ENCODE measurements at places on chromosomes 6 and 20. TPM values are rescaled to one million over a fixed set of nuclear protein-coding genes. Genes with fewer than 3 reads are reported as not detected.

DNA sequence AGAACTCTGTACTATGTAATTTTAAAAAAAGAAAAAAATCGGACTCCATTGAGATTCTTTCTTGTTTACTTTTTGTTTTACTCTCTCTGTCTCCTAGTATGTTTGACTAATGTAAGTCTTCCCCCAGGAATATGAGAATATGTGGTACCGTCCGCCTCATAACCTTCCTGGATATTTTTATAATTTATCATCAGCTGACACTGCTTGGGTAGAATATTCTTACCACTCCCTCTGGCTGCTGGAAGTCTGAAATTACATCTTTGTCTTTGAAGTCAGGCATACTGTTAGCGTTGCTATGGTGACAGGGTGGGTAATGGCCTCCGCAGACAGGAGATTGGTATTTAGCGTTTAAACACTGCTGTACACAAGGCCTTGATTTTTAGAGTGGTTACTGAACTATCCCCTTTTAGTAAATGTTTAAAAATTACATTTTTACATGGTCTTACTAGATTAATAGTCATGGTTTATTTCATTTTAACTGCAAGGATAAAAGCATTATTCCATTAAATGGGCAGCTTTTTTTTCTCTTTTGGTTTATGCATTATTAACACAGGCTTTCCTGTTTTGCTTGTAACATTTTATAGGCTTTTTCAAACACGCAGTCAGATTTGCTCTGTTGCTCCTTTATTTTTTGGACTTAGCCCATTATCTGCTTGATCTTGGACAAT is 176.4 kb downstream of the ARID1B start:
- H3K27me3 ChIP-seq: no peaks in the 10 kb centered on the region
- no peaks in the 10 kb centered on the region for H3K36me3 ChIP-seq
- no peak overlapping the region for H3K4me3 ChIP-seq
- DNase-seq: no peak
- H3K4me1 ChIP-seq: peaks cover 24% of the 10 kb centered on the region

Gene ACSS1
- 5.3 TPM for polyA plus RNA-seq

- no peak for DNase-seq
- no peaks in the 10 kb centered on the region for H3K4me1 ChIP-seq
- H3K4me3 ChIP-seq: no peak overlapping the region
- no peaks in the 10 kb centered on the region for H3K36me3 ChIP-seq
- H3K27ac ChIP-seq: no peak overlapping the region
Measured at GRCh38 chr6:71181565-71181964, 107.0 kb upstream of the OGFRL1 start.

Gene NOX3
- polyA plus RNA-seq: not detected

- no peak for DNase-seq
Measured at GRCh38 chr6:28979679-28980078, 25.4 kb downstream of the ZNF311 start.

GRCh38 chr6:118580585-118581419 is 32.7 kb downstream of the PLN start:
- no peak overlapping the region for H3K4me3 ChIP-seq
- no peak for DNase-seq
- H3K4me1 ChIP-seq: no peaks in the 10 kb centered on the region
- no peaks in the 10 kb centered on the region for H3K36me3 ChIP-seq
- no peak overlapping the region for H3K27ac ChIP-seq

DNA sequence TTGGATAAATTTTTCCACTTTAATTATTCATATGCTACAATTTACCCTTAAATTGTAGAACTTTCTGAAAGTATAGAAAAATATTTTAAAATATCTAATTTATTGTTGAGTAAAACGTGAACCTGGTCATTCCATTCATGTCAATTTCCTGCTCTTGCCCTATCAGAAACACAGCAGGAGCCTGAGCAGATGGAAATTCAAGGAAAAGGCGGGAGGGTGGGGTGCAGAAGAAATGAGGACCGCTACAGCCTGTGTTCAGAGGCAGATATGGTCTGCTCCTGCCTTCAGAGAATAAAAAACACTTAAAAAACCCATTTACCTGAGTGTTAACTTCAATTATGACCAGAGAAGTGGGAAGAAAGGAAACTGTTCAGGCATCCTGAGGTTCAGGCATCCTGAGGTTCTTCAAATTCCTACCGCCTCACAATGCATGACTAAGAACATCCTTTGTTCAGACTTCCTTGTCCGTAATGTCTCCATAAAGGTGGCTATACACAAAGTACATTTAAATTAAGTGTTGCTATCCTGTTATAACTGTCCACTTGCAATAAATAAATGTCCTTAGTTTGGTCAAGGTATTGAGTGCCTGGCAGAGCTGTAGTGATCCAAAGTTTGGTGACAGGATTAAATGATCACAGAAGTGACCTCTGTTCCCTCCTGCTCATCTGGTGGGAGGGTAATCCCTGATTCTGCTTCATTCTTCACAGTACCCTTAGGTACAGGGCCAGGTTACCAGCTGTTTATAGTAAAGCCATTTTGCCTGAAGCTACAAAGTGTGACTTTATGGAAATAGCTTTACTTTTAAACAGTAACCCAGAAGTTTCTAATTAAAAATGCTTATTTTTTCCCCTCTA is 109.1 kb downstream of the MAN1A1 start:
- no peak for DNase-seq
- H3K36me3 ChIP-seq: peaks cover 11% of the 10 kb centered on the region
- peak overlapping the region; percentile 6 for H3K27ac ChIP-seq
- no peak overlapping the region for H3K4me3 ChIP-seq
- no peaks in the 10 kb centered on the region for H3K27me3 ChIP-seq
- peaks cover 17% of the 10 kb centered on the region for H3K4me1 ChIP-seq

- DNase-seq: no peak
- H3K27ac ChIP-seq: no peak overlapping the region
- no peaks in the 10 kb centered on the region for H3K4me1 ChIP-seq
Measured at GRCh38 chr6:138817799-138818198, 21.9 kb downstream of the ECT2L start.

- H3K27me3 ChIP-seq: no peaks in the 10 kb centered on the region
- no peaks in the 10 kb centered on the region for H3K36me3 ChIP-seq
- H3K4me1 ChIP-seq: peaks cover 25% of the 10 kb centered on the region
- no peak for DNase-seq
- H3K4me3 ChIP-seq: no peak overlapping the region
Measured at GRCh38 chr20:19995220-19995863, 21.8 kb upstream of the NAA20 start.

GRCh38 chr6:66838764-66839163 is 1131.7 kb upstream of the EYS start:
- H3K27me3 ChIP-seq: no peaks in the 10 kb centered on the region
- H3K36me3 ChIP-seq: no peaks in the 10 kb centered on the region
- no peak for DNase-seq
- H3K27ac ChIP-seq: no peak overlapping the region

DNA sequence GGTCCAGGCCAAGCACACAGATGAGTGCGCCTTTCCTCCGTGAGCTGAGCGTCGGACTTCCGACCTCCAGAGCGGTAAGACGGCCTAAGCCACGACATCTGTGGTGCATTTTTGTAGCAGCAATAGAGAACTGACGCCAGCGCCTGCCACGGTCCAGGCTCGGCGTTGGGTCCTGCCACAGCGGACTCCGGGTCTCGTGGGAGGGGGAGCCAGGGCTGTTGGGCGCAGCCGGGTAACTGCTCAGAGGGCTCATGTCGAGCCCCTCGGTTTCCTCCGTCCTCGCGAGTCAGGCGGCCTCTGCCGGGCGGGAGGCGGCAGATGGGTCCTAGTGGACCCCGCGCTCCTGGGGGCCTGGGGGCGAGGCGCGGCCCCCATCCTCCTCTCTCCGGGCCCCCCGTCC is 216.1 kb downstream of the QKI start:
- no peaks in the 10 kb centered on the region for H3K36me3 ChIP-seq
- H3K4me3 ChIP-seq: no peak overlapping the region
- no peaks in the 10 kb centered on the region for H3K27me3 ChIP-seq
- no peak for DNase-seq
- H3K4me1 ChIP-seq: no peaks in the 10 kb centered on the region

Gene SPDEF
- not detected for polyA plus RNA-seq

Gene MYT1
- polyA plus RNA-seq: 0.05 TPM

DNA sequence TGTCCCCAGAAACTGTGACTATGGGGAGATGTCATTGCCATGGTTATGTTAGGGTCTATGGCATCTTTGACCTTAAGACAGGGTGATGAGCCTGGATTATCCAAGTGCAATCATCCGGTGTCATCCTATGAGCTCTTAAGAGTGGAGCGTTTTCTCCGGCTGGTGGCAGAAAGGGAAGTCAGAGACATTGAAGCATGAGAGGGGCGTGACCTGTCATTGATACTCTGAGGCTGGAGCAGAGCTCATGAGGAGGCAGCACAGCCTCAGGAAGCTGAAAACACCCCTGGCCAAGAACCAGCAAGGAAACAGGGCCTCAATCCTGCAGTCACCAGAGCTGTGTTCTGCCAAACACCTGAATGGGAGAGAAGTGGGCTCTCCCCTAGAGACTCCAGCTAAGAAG is 59.6 kb downstream of the ANKRD60 start:
- DNase-seq: no peak
- no peaks in the 10 kb centered on the region for H3K4me1 ChIP-seq
- no peak overlapping the region for H3K4me3 ChIP-seq
- H3K27ac ChIP-seq: no peak overlapping the region

DNA sequence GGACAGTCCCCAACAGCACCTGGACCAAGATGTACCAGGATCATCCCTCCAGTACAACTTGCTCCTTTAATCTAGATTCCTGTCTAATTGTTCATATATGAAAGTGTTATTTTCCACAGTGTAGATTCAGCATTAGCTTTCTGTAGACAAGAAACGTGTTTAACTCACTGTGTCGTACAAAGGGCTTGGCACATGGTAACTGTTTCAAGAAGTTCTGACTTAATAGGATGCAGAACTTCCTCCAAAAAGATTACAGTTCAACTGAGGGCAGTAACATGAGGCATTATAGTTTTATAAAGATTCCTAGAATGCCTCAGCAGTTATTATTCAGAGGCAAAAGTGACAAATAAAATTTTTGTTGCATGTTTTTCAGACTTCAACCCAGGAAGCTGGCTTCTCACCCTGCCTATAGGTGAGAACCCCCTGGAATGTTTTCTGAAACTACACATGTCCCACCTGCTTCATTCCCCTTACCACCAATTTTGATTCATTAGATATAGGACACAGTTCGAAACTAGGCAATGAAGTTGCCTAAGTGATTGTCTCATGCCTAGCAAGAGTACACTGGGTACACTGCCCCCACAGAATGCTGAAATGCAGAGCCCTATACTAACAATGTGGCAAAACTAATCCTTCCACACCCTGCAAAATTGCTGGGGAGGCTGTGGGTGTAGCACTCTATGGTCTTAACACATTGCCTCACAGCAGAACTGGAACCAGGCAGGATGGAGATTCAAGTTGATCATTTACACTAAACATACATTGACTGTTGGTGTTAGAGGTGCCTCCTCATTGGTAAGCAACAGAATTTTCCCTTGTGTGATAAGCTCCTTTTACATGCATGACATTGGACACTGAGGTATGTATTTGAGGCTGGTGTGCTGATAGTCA is 22.6 kb upstream of the SH3BGRL2 start:
- no peak for DNase-seq
- peaks cover 9% of the 10 kb centered on the region for H3K4me1 ChIP-seq
- no peaks in the 10 kb centered on the region for H3K27me3 ChIP-seq
- H3K27ac ChIP-seq: no peak overlapping the region
- no peaks in the 10 kb centered on the region for H3K36me3 ChIP-seq

- no peak for DNase-seq
- H3K4me1 ChIP-seq: peaks cover 7% of the 10 kb centered on the region
- peak within 1 kb of the TSS; percentile 48 for H3K27ac ChIP-seq
Measured at GRCh38 chr6:31586008-31586407, at the start of gene LST1. TSS of gene LST1 (plus strand) at chr6:31586277. CDS start at chr6:31587300, 1,023 bp downstream.

Gene SLC17A2
- polyA plus RNA-seq: 32.3 TPM

DNA sequence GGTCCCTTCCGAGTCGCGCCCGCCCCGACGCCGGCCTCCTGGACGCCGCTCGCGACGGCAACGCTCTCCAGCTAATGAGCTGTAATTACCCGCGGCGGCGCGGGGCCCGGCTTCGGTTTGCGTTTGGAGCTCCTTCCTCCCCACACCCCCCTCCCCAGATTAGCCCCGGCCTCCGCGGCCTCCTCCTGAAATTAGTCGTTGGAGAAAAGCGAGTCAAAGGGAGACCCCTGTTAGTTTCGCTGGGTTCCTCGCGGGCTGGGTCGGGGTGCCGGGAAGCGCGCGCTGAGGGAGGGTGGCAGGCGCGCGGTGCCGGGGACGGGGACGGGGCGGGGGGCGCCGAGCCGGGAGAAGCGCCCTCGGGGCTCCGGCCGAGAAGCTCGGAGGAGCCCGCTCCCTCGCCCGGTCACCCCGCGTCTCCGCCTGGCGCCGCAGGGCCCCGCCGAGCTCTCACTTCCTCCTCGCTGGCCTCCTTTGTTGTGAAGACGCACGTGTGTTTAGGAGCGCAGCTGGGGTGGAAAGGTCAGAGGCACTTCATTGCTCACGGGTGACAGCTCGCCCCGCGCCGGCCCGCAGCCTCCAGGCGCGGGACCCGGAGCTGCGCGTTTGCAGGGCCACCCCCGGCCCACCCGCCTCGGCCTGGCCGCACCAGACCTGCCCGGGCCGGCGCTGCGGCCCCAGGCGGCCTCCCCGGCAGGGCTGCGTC is 4.9 kb downstream of the FOXC1 start:
- H3K27me3 ChIP-seq: peaks cover 3% of the 10 kb centered on the region
- no peak for DNase-seq
- no peak overlapping the region for H3K4me3 ChIP-seq
- peaks cover 23% of the 10 kb centered on the region for H3K4me1 ChIP-seq
- no peaks in the 10 kb centered on the region for H3K36me3 ChIP-seq

- no peak overlapping the region for H3K4me3 ChIP-seq
- no peak overlapping the region for H3K27ac ChIP-seq
- no peak for DNase-seq
- H3K4me1 ChIP-seq: peaks cover 14% of the 10 kb centered on the region
- no peaks in the 10 kb centered on the region for H3K36me3 ChIP-seq
- no peaks in the 10 kb centered on the region for H3K27me3 ChIP-seq
Measured at GRCh38 chr6:139369068-139369467, 5.4 kb downstream of the CITED2 start.

Gene LAMA5
- 13.4 TPM for polyA plus RNA-seq

GRCh38 chr6:143966312-143966711 is 41.7 kb downstream of the PLAGL1 start:
- H3K4me1 ChIP-seq: no peaks in the 10 kb centered on the region
- DNase-seq: no peak
- no peak overlapping the region for H3K4me3 ChIP-seq
- peaks cover 6% of the 10 kb centered on the region for H3K27me3 ChIP-seq
- H3K27ac ChIP-seq: no peak overlapping the region

DNA sequence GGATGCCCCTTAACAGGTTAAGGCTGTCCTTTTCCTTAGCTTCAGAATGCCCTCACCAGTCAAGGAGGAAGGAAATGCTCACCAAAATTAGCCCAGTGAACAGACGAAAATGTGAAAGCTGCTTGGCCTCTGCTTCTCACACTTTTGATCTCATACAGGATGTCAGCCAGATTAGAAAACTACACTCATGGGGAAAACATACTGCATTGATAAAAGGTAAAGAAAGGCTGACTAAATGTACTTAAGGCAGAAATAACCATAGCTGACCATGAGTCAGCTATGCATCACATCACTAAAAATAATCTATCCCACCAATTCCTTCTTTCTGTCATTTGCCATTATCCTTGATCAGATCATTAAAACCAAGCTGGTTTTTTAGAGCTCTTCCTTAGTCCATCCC is 198.4 kb upstream of the TENT5A start:
- no peak for DNase-seq
- no peaks in the 10 kb centered on the region for H3K27me3 ChIP-seq
- H3K36me3 ChIP-seq: no peaks in the 10 kb centered on the region

GRCh38 chr20:16946097-16946496 is 197.9 kb downstream of the OTOR start:
- H3K4me3 ChIP-seq: no peak overlapping the region
- H3K36me3 ChIP-seq: no peaks in the 10 kb centered on the region

Gene NKAIN2
- 0.05 TPM for polyA plus RNA-seq

Measured in liver (tissue), 10 donors.